Esophagus squamous epithelium (tissue), 5 donors: ENCODE measurements at places on chromosomes 16 and 17. TPM values are rescaled to one million over a fixed set of nuclear protein-coding genes. Genes with fewer than 3 reads are reported as not detected.
A peak's percentile ranks its signal among the peaks of the same experiment; 100 is the strongest.

WFDC1 gene
- total RNA-seq, result 2.3 TPM

LGALS9B gene
- 17.9 TPM for total RNA-seq

MYADML2 gene
- total RNA-seq, result not detected

GRCh38 chr17:57588086-57588485 lies 157.0 kb downstream of the CCDC182 start:
- no peak overlapping the region for H3K27ac ChIP-seq
- no peak for DNase-seq
- H3K36me3 ChIP-seq, result no peaks in the 10 kb centered on the region

GRCh38 chr16:20866145-20866772 lies 33.9 kb downstream of the DCUN1D3 start:
- no peak for DNase-seq
- no peak overlapping the region for H3K4me3 ChIP-seq
- peak overlapping the region; percentile 89 for H3K27ac ChIP-seq

AXIN2 gene
- 0.83 TPM for total RNA-seq

TMIGD1 gene
- total RNA-seq, result not detected

DNA sequence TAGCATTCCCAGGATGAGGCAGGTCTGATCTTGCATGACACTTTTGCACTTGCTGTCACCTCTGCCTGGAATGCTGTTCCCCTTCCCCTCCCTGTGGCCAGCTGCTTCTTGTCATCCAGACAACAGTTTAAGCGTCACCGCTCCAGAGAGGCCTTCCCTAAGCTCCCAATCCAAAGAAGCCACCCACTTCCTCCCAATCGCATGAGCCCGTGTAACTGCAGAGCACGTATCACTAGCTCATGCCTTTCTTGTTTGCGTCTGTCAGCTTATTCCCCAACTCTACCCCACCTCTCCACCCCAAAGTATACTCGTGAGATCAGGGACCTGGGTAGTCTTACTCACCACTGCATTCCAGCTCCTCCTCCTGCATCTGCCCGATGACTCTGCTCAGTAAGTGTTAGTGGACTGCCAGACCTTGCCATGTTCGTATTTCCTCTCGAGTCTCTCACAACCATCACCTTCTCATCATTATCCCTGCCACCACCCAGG lies 92.8 kb downstream of the GAS7 start:
- no peak overlapping the region for H3K4me3 ChIP-seq
- peaks cover 11% of the 10 kb centered on the region for H3K4me1 ChIP-seq
- no peak for DNase-seq
- H3K27ac ChIP-seq, result peak overlapping the region; percentile 42
- H3K36me3 ChIP-seq, result no peaks in the 10 kb centered on the region
- no peaks in the 10 kb centered on the region for H3K27me3 ChIP-seq
